IMR-90 (cell line): ENCODE measurements at places on chromosomes 6 and 20. TPM values are rescaled to one million over a fixed set of nuclear protein-coding genes. Genes with fewer than 3 reads are reported as not detected.

TPD52L1 gene
- total RNA-seq = 10.2 and 10.8 TPM in 2 replicates

ZNF133 gene
- total RNA-seq = 25.6 and 33.5 TPM in 2 replicates

AKAP12 gene
- total RNA-seq = 118 and 176 TPM in 2 replicates

LEMD2 gene
- total RNA-seq = 24.4 and 26.5 TPM in 2 replicates

ALDH8A1 gene
- under 0.01 TPM in 2 replicates for total RNA-seq

PSORS1C1 gene
- total RNA-seq = 0.28 and 0.36 TPM in 2 replicates

CDH26 gene
- not detected in 2 replicates for total RNA-seq

TP53INP2 gene
- total RNA-seq = 1.1 and 1.3 TPM in 2 replicates

RAET1L gene
- not detected in 2 replicates for total RNA-seq

C20orf202 gene
- total RNA-seq = not detected in 2 replicates

ULBP2 gene
- 7.2 and 7.9 TPM in 2 replicates for total RNA-seq

HAO1 gene
- not detected in 2 replicates for total RNA-seq

TTK gene
- 21.5 and 35.3 TPM in 2 replicates for total RNA-seq

TREML2 gene
- not detected in 2 replicates for total RNA-seq

ZCCHC3 gene
- 10.9 and 13.9 TPM in 2 replicates for total RNA-seq

RAB22A gene
- 8.2 and 16.1 TPM in 2 replicates for total RNA-seq

OGFRL1 gene
- 5.7 and 14.4 TPM in 2 replicates for total RNA-seq

ID4 gene
- total RNA-seq = 3.0 and 11.1 TPM in 2 replicates

MEP1A gene
- not detected in 2 replicates for total RNA-seq
